ENCODE measurements at places on chromosomes 11 and 22. TPM values are rescaled to one million over a fixed set of nuclear protein-coding genes. Genes with fewer than 3 reads are reported as not detected.

GRCh38 chr11:69480547-69481392 lies 693 bp upstream of the LINC01488 start:
- no peaks in the 10 kb centered on the region for H3K27me3 ChIP-seq
- H3K4me1 ChIP-seq: peaks cover 15% of the 10 kb centered on the region
- no peaks in the 10 kb centered on the region for H3K36me3 ChIP-seq
- no peak for DNase-seq

DNA sequence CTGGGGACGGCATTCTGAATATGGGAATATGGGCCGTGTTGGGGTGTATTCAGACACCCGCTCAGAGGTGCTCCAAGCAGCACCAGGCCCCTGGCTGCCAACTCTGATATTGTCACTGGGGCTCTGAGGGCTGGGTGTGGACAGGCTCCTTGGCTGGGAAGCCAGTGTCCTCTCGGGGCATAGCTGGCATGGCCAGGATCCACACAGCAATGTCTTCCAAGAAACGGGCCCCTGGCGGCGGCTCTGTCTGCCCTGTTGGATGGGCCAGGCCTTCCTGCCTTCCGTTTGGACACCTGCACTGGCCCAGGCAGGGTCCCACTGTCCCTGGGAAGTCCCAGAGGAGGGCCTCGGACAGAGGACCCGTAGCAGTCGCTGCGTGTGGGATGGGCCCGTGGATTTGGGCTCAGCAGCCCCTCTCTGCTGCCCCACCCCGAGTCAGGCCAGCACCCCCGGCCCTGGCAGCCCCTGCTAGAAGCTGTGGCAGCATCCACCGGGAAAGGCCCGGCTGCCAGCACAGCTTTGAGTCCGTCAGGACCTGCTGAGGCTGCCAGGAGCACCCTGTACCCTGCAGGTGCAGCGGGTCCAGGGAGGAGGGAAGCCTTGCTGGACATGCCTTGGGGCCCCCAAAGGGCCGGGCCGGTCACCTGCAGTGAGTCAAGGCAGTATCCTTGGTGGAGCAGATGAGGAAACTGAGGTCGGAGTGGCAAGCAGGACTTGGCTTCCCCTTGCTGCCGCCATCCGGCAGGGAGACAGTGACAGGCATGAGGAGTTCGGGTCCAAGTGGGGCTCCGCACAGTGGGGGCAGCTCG lies 4.1 kb downstream of the PANX2 start:
- no peak overlapping the region for H3K4me3 ChIP-seq
- no peak overlapping the region for H3K27ac ChIP-seq
- H3K36me3 ChIP-seq: no peaks in the 10 kb centered on the region
- peaks cover 12% of the 10 kb centered on the region for H3K4me1 ChIP-seq
- no peaks in the 10 kb centered on the region for H3K27me3 ChIP-seq
- no peak for DNase-seq

GRCh38 chr11:17927041-17927440 lies 85.8 kb downstream of the SERGEF start:
- peaks cover 30% of the 10 kb centered on the region for H3K4me1 ChIP-seq
- no peaks in the 10 kb centered on the region for H3K36me3 ChIP-seq
- H3K27me3 ChIP-seq: no peaks in the 10 kb centered on the region
- peak overlapping the region; percentile 78 for H3K27ac ChIP-seq

The CBX6 gene
- 31.7 TPM for total RNA-seq

The OR52I2 gene
- total RNA-seq: not detected

- no peak overlapping the region for H3K4me3 ChIP-seq
- DNase-seq: no peak
- H3K27me3 ChIP-seq: no peaks in the 10 kb centered on the region
- no peak overlapping the region for H3K27ac ChIP-seq
Observed at GRCh38 chr11:108975026-108975425, 310.2 kb downstream of the DDX10 start.

The PRR33 gene
- total RNA-seq: not detected

GRCh38 chr11:80379620-80380278 lies 938.9 kb upstream of the TENM4 start:
- H3K27ac ChIP-seq: no peak overlapping the region
- no peaks in the 10 kb centered on the region for H3K4me1 ChIP-seq
- DNase-seq: no peak
- no peaks in the 10 kb centered on the region for H3K36me3 ChIP-seq

DNA sequence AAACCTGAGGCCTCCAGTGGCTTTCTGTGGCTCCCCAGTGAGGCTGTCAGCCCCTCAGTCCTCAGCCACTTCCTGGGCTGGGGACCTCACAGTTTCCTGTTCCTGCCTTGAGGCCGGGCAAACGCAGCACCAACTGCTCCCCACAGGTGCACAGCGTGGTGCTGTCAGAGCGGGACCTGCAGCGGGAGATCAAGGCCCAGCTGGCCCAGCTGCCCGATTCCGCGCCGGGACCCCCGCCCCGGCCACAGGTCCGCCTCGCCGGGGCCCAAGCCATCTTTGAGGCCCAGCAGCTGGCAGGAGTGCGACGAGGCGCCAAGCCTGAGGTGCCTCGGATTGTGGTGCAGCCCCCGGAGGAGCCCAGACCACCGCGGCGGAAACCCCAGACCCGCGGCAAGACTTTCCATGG lies 5.4 kb downstream of the TBC1D10C start:
- no peak overlapping the region for H3K4me3 ChIP-seq
- no peaks in the 10 kb centered on the region for H3K27me3 ChIP-seq
- H3K36me3 ChIP-seq: no peaks in the 10 kb centered on the region
- no peaks in the 10 kb centered on the region for H3K4me1 ChIP-seq

The SHANK2 gene
- total RNA-seq: 11.0 TPM

GRCh38 chr11:12889243-12889642 lies 119.9 kb upstream of the RASSF10 start:
- H3K27me3 ChIP-seq: no peaks in the 10 kb centered on the region
- no peaks in the 10 kb centered on the region for H3K36me3 ChIP-seq
- peak overlapping the region; percentile 70 for H3K27ac ChIP-seq

GRCh38 chr11:124834526-124835180 lies 30.6 kb upstream of the ROBO3 start:
- H3K36me3 ChIP-seq: no peaks in the 10 kb centered on the region
- H3K4me1 ChIP-seq: peaks cover 9% of the 10 kb centered on the region
- H3K27ac ChIP-seq: no peak overlapping the region
- no peak for DNase-seq
- peaks cover 8% of the 10 kb centered on the region for H3K27me3 ChIP-seq

Data from vagina (tissue), 2 donors.